ENCODE measurements at places on chromosomes 12 and 14.

DNA sequence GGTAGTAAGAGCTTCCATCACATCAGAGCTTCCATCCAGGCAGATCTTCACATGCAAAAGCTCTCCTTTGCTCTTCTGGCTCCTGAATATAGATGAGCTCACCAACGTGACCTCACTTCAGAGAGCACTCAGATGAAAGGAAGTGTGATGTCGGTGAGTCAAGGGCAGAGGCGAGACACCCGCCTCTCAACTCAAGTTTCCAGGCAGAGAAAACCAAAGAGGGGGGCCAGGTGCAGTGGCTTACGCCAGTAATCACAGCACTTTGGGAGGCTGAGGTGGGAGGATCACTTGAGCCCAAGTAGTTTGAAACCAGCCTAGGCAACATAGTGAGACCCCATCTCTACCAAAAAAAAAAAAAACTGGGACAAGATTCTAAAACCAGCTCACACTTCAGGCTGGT lies 126.9 kb downstream of the DUSP6 start:
- peak; percentile 33 for DNase-seq

GRCh38 chr12:107557026-107557425 lies 128.6 kb upstream of the PWP1 start:
- no peak for DNase-seq

DNA sequence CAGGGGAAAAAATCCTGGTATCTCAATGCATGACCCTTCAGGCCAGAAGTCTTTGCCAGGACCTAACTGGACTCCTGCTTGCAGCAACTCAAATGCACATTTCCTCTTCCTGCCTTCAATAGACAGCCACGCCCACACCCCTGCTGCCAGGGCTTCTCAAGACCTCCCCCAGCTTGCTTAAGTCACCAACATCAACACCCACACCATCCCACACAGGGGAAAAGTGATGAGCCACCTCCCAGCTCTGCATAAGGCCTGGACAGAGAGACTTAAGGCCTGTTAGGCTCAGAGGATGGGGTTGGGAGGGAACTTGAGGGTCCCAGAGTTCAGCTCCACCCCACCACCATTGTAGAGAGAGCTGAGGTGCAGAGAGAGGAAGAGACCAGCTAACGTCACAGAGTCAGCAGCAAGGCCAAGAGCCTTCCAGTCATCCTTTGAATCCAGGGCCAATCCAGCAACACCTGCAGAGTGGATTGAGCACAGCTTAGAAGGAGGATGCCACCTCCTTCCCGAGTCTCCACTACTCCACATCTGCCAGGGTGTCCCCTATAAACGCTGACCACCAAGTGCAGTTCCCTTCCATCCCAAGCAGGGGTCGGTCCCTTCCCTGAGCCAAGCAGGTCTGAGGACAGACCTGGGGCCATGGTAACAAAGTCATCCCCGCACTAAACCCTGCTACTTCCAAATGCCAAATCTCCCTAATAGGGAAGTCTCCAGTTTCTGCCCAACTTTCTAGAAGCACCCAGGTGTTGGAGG lies 50.0 kb downstream of the KDM2B start:
- DNase-seq = peak; percentile 59

DNA sequence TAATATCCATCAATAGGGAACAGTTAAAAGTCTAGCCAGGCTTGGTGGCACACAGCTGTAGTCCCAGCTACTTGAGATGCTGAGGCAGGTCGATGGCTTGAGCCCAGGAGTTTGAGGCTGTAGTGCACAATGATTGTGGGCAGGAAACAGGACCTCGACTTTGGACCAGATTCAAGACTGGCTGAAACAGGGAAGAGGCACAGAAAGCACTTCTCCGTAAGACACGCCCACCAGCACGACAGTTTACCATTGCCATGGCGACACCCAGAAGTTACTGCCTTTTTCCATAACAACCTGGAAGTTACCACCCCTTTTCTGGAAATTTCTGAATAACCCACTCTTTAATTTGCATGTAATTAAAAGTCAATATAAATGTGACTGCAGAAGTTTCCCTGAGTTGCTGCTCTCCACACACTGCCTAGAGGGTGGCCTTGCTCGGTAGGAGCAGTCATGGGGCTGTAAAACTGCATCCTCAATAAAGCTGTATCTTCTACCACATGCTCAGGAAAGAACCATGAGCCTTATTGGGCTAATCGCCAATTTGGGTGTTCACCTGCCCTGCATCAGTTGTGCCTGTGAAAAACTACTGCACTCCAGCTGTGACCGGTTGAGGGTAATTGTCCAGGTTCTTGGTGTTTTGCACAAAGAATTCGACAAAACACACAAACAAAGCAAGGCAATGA lies 4.6 kb upstream of the LRRC23 start:
- DNase-seq = no peak

Measured in activated CD8-positive, alpha-beta memory T cell treated with anti-CD3 and anti-CD28 coated beads for 1 hour (primary cell).